ENCODE measurements at places on chromosomes 13 and 19.

- no peak for DNase-seq
Measured at GRCh38 chr13:77599351-77599750, 63.8 kb downstream of the SCEL start.

- peak; percentile 98 for DNase-seq
Measured at GRCh38 chr19:50556282-50557008, 11.8 kb downstream of the LRRC4B start.

DNA sequence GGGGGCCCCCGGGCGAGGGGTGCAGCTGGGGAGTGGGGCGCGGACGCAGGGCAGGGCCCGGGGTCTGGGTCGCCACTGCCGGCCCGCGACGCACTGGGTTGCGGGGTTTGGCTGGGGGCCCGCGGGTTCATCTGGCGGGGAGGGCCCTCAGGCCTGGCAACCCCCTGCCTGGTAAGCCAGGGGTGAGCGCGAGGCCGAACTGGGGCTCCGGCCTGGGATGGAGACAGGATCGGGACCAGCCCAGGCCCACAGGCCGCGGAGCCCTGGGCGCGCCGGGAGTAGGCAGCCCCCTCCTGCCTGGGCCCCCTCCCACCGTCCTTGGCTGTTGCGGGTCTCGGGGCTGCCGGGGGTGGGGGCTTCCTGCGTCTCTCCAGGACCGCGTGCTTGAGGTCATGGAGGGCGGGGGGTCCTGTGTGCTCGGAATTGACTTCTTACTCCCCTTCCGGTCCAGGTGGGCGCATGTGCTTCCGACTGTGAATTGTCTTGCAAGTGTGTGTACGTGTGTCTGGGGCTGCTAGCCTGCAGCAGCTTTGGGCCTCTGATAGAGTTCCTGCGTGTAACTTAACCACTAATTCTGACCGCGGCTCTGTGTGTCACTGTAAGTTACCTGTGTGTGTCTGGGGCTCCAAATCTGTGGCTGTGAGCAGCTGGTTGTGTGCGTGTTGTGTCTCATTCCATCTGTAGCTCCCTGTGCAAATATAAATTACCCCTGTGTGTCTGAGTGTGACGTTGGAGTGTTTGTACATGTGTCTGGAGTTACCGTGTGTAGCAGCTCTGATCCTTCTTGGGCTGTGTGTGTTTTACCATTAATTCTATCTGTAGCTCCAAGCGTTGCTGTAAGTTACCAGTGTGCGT, 751 bp downstream of the GRAMD1A start:
- DNase-seq = peak; percentile 69

DNA sequence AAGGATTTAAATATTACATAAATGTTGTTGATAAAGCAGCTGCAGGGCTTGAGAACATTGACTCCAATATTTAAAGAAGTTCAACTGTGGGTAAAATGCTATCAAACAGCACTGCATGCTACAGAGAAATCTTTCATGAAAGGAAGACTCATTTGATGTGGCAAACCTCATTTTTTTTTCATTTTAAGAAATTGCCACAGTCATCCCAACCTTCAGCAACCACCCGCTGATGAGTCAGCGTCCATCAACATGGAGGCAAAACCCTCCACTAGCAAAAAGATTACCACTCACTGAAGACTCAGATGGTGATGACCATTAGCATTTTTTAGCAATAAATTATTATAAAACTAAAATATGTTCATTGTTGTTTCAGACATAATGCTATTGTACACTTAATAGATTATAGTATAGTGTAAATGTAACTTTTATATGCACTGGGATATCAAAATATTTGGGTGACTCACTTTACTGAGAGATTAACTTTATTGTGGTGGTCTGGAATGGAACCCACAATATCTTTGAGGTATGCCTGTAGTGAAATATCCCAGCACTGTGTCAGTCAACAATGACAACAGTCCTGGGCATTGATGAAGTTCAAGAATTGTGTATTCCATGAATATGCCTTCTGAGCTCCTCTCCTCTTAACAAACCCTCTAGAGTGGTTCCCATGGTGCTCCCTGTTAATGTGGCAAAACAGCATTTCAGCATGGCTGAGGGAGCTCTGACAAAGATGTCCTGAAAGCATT, 52.4 kb upstream of the SOX21 start:
- no peak for DNase-seq

- DNase-seq = no peak
Measured at GRCh38 chr19:41409288-41409687, 11.7 kb downstream of the BCKDHA start.

DNA sequence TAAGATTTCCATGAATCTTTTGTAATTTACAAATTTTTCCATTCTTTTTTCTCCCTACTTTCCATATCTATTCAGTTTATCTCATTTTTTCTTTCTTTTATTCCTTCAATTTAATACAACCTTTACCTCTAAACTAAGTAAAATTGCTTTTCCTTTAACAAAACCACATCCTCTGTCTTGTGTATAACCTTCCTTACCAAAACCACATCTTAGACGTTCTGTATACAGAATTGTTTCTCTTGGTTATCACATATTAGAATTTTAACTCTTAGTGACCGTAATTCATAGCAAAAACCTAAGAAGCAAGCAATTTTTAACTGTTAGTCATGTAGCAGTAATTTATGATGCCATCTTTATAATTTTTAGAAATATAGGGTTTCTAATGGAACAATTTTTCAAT, 15.0 kb downstream of the PPP5C start:
- DNase-seq = no peak

GRCh38 chr19:4474514-4475022, 2.5 kb downstream of the HDGFL2 start:
- DNase-seq = peak; percentile 95

DNA sequence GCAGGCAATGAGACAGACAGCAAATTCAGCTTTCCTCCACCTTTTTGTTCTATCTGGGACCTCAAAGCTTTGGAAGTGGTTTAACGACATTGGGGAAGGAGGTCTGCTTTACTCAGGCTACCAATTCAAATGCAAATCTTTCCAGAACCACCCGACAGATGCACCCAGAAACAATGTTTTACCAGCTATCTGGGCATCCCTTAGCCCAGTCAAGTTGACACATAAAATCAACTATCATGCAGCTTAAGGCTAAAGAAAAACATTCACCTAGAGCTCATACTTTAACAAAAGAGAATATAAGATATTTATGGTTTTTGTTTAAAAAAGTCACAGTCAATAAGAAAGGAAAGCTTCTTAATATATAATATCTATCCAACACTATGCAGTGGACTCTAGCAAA, 246.0 kb downstream of the NALCN start:
- no peak for DNase-seq

DNA sequence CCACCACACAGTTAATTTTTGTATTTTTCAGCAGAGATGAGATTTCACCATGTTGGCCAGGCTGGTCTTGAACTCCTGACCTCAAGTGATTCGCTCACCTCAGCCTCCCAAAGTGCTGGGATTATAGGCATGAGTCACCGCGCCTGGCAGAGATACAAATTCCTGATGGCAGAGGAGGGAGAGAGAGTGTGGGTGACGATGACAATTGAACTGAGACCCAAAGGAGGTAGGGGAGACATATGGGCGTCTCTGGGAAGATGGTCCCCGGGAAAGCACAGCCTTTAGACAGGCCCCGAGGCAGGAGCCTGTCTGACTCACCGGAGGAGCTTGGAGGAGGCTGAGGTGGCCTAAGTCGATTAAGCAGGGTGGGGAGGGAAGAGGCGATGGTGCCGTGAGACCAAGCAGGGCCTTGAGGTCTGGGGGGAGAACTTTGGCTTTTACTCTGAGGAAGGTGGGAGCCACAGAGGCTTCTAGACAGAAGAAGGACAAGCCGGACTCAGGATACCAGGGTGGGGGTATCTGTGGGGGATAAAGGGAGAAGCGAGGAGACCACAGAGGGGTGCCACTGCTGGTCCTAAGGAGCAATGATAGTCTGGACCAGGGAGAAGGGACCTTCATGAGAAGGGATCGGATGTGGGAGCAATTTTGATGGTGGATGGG, 38.2 kb downstream of the ARRDC2 start:
- DNase-seq = no peak

DNA sequence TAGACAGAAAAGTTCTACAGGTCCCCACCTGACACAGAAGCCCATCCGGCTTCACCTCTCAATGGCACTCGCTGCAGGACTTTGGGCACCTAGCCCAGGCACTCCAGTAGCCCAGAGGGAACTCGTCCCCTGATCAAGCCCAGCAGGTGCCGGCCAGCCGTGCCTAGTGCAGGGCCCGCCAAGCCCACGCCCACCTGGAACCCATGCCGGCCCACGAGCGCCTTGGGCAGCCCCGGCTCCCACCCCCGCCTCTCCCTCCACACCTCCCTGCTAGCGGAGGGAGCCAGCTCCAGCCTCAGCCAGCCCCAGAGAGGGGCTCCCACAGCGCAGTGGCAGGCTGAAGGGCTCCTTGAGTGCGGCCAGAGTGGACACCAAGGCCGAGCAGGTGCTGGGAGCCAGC, 268.8 kb downstream of the SLITRK1 start:
- DNase-seq = no peak

GRCh38 chr13:112616586-112617362, 28.8 kb upstream of the TUBGCP3 start:
- peak; percentile 75 for DNase-seq

GRCh38 chr13:68023838-68024581, 793.9 kb upstream of the PCDH9 start:
- peak; percentile 30 for DNase-seq

DNA sequence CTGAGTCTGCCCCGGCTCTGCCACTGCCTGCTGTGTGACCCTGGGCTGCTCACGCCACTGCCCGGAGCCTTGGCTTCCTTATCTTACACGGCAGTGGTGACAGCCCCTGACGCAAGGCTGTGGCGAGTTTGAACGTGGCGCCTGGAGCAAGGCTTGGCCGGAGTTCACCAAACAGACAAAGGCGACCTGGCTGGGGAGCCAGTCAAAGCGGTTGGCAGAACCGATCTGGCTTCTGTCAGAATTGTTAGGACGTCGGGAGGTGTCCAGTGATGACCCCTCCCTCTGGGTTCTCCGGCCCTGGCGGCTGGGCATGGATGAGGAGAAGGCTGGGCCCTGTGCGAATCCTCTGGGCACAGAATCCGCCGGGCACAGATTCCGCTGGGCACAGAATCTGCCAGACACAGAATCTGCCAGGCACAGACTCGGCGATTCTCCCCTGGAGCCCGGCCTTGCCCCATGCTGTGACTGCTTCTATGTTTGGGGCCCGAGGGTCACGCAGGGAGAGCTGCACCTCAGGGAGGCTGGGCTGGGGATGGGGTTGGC, 11.7 kb upstream of the TMEM255B start:
- no peak for DNase-seq

DNA sequence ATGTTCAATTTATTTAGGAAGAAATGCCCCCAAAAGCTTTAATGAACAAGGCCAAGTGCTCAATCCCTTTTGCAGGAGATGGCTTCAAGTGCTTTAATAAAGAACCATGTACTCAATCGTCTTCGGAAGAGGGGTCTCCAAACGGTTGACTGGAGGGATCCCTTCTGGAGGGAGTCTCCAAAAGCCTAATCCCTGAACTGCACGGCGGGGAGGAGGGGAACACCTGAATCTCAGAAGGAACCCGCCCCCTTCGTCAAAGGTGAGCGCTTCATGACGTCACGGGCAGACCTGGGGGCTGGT, 505 bp downstream of the PAF1 start:
- DNase-seq = no peak

DNA sequence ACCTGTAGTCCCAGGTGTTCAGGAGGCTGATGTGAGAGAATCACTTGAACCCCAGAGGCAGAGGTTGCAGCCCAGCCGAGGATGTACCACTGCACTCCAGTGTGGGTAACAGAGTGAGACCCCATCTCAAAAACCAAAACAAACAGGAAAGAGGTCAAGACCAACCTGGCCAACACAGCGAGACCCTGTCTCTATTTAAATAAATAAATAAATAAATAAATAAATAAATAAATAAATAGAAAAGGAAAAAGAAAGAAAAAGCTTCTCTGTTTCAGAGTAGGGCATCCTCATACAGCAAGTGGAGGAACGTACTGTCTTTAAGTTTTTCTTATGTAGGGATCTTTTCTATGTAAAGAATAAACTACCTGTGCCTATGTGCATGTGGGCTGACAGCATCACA, 2.3 kb downstream of the ZNF700 start:
- no peak for DNase-seq

GRCh38 chr13:95564733-95565291, 12.3 kb downstream of the CLDN10 start:
- DNase-seq = no peak

- peak; percentile 94 for DNase-seq
Measured at GRCh38 chr19:4326837-4327251, 11.8 kb downstream of the STAP2 start.

GRCh38 chr13:69264362-69265334, 843.0 kb upstream of the ATXN8OS start:
- no peak for DNase-seq

GRCh38 chr19:5136073-5136855, 167.4 kb downstream of the KDM4B start:
- no peak for DNase-seq

DNA sequence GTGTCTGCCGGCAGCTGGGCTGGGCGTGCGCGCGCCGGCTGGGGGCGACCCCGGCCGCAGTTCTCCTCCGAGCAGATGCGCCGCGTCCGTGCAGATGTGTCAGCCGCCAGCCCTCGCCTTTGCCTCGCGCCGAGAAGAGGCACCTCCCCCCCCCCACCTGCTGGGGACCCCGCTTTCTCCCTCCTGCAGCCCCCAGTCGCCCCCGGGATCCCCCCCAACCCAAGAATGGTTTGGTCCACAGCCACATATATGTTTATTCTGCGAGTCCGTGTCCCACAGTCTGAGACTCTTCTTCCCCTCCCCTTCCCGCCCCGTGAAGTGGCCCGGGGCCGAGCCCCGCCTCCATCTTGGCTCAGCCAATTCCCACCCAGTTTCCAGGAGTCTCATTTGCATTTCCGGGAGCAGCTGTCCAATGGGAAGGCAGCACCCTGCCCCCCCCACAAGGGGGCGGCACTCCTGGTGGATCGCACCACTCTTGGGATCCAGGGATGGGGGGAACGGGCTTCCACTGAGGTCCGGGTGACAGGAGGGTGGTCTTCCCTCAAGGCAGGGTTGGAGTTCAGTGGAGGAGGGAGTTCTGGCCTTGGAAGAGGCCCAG, 8.6 kb downstream of the ISOC2 start:
- peak; percentile 95 for DNase-seq

DNA sequence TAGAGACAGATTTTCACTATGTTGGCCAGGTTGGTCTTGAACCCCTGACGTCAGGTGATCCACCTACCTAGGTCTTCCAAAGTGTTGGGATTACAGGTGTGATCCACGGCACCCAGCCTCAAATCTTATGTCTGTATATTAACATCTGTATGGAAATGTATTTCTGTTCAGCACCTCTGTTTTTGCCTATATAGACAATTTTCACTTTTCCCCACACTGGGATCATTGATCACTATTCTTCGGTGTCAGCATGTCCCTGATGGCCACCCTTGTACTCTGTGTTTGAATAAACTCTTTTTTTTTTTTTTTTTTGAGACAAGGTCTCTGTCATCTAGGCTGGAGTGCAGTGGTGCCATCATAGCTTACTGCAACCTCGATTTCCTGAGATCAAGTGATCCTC, 3.2 kb upstream of the ZNF627 start:
- DNase-seq = no peak

GRCh38 chr13:41306271-41307145, 4.6 kb upstream of the NAA16 start:
- no peak for DNase-seq

GRCh38 chr13:95926231-95926630, 127.0 kb downstream of the UGGT2 start:
- DNase-seq = no peak

- DNase-seq = peak; percentile 91
Measured at GRCh38 chr13:102402290-102402689, 442 bp upstream of the FGF14 start.
